ENCODE measurements at places on chromosomes 3 and 15. TPM values are rescaled to one million over a fixed set of nuclear protein-coding genes. Genes with fewer than 3 reads are reported as not detected.

Gene HDAC11
- 16.2 TPM for total RNA-seq

Gene LRRC2
- total RNA-seq: 1.8 TPM

Gene PIGZ
- total RNA-seq: 125 TPM

Gene VGLL3
- total RNA-seq: 5.5 TPM

Gene EPB42
- not detected for total RNA-seq

Gene STT3B
- 141 TPM for total RNA-seq

Gene GOLGA8T
- not detected for total RNA-seq

- H3K27ac ChIP-seq: peak overlapping the region; percentile 76
- no peaks in the 10 kb centered on the region for H3K27me3 ChIP-seq
- no peak overlapping the region for H3K4me3 ChIP-seq
- DNase-seq: peak; percentile 74
- no peaks in the 10 kb centered on the region for H3K36me3 ChIP-seq
- no peaks in the 10 kb centered on the region for H3K4me1 ChIP-seq
Observed at GRCh38 chr3:133506215-133506901, 67.1 kb upstream of the CDV3 start.

DNA sequence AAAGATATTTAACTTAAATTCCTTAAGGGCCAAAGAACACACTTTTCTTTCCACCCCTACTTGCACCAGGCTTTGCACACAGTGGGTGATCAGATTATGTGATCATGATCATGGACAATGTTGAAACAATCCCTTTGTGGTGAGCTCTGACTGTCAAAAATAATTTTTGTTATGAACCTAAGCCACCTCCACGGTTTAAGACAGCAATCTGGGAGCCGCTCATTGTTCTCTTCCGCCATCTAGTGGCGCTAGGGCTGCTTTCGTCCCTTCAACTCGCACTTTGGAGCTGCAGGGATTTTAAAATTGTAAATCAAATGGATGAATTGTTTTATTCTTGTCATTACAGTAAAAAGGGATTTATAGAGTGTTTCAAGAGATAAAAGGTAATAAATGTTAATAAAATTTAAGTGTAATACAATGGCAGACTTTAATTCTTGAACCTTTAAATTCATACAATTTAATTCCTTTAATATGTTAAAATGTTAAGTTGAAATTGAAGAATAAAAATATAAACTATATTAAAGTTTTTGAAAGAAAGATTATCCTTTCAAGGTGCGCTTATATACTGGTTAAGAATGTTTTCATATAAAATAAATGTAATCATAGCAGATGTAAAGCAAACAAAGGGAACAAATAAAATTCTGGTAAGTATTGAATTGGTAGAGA is 45.3 kb upstream of the ARL6 start:
- H3K4me3 ChIP-seq: no peak overlapping the region
- H3K27ac ChIP-seq: no peak overlapping the region
- H3K27me3 ChIP-seq: no peaks in the 10 kb centered on the region
- H3K4me1 ChIP-seq: no peaks in the 10 kb centered on the region
- no peaks in the 10 kb centered on the region for H3K36me3 ChIP-seq
- peak; percentile 90 for DNase-seq

DNA sequence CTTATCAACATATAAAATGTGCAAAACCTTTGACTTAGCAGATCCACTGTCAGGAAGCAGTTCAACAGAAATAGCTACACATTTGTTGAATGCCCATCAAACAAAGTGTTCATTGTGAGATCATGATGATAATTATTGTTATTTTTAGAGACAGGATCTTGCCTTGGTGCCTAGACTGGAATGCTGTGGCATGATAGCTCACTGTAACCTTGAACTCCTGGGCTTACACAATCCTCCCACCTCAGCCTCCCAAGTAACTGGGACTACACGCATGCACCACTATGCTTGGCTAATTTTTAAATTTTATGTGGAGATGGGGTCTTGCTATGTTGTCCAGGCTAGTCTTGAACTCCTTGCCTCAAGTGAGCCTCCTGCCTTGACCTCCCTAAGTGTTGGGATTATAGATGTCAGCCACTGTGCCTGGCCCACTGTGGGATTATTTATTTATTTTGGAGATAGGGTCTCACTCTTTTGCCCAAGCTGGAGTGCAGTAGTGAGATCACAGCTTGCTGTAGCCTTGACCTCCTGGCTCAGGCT is 8.8 kb downstream of the MAP2K5 start:
- H3K27me3 ChIP-seq: no peaks in the 10 kb centered on the region
- H3K27ac ChIP-seq: no peak overlapping the region
- H3K4me1 ChIP-seq: peaks cover 4% of the 10 kb centered on the region
- H3K4me3 ChIP-seq: no peak overlapping the region

GRCh38 chr3:36146404-36146803 is 233.9 kb upstream of the STAC start:
- H3K27ac ChIP-seq: no peak overlapping the region
- no peaks in the 10 kb centered on the region for H3K4me1 ChIP-seq
- H3K36me3 ChIP-seq: no peaks in the 10 kb centered on the region
- no peak overlapping the region for H3K4me3 ChIP-seq
- DNase-seq: no peak

GRCh38 chr3:8576841-8577571 is 67.6 kb downstream of the SSUH2 start:
- no peaks in the 10 kb centered on the region for H3K27me3 ChIP-seq
- no peak overlapping the region for H3K27ac ChIP-seq
- no peaks in the 10 kb centered on the region for H3K36me3 ChIP-seq
- no peaks in the 10 kb centered on the region for H3K4me1 ChIP-seq
- H3K4me3 ChIP-seq: no peak overlapping the region

GRCh38 chr3:18634461-18634860 is 209.3 kb upstream of the SATB1 start:
- H3K27me3 ChIP-seq: no peaks in the 10 kb centered on the region
- DNase-seq: no peak
- no peak overlapping the region for H3K4me3 ChIP-seq
- H3K27ac ChIP-seq: no peak overlapping the region

GRCh38 chr3:100463646-100464155 is 28.7 kb upstream of the TMEM45A start:
- H3K27ac ChIP-seq: no peak overlapping the region
- peaks cover 8% of the 10 kb centered on the region for H3K4me1 ChIP-seq
- no peaks in the 10 kb centered on the region for H3K27me3 ChIP-seq
- no peak for DNase-seq

DNA sequence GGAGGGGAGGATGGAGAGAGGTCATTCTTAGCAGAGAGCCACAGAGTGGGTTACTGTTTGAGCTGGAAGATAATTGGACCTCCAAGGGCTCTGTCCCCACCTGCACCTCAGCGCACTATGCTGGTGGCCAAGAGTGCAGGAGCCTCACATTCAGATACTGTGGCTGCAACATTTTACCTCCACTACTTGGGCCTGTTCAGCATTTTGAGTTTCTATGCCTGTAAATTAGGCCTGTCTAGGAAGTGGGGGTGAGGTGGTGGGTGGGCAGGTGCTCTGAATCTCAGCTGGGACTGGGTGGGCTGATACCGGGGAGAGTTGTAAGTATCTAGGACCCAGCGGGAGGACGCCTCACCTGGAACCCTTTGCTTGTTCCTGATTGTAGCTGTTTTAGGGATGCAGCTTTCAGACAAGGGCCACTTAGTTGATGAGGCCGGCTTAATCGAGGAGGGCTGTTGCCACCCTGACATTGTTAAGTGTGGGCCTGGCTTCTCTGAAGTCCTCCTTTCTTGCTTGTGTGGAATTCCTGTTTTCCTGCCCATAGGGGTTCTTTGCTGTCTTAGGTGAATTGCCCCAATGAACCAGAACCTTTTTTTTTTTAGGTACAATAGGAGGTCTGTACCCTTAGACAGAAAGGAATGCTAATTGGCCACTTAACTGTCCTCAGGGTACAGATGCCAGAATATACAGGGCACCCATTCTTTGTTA is 83.8 kb downstream of the SMAD3 start:
- H3K27ac ChIP-seq: peak overlapping the region; percentile 88
- H3K36me3 ChIP-seq: no peaks in the 10 kb centered on the region
- H3K4me1 ChIP-seq: peaks cover 83% of the 10 kb centered on the region
- no peaks in the 10 kb centered on the region for H3K27me3 ChIP-seq
- H3K4me3 ChIP-seq: no peak overlapping the region
- DNase-seq: no peak

DNA sequence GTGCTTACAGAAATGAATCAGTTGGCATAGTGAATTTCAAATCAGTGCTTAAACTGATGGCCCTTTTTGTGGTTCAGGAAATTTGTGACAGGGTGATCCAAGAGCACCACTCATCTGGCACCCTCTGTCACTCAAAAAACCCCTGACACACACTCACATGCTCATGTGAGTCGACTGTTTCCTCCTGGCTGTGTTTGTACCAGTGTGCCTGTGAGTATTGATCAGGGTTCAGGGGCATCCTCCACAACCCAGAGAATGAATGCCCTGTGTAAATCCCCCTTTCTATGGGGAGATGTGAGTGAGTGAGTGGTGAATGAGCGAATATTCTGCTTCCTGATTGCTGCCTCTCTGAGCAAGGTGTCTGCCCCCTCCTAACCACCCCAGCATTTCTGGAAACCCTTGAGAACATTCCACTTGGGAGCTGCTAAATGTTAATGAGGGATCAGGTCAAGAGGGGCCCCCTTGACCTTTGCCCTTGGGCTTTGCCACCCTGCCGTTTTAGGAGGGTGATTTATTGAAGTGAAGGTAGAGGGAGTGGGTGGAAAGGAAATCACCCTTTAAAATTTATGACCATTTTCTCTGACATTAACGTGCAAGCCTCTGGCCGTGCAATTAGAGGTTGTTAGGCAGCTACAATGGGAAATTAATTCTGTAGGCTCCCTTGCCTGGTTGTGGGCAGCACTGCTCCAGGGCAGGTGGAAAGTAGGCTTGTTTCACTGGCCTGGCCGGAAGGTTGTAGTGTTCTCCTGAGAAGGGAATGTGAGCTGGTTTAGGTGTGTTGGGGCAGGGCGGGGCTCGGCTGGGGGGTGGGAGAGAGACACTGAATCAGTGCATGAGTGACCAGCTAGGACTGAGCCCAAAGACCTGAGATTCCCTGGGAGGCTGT is 87.2 kb downstream of the SLCO3A1 start:
- H3K27me3 ChIP-seq: no peaks in the 10 kb centered on the region
- no peak overlapping the region for H3K4me3 ChIP-seq
- H3K4me1 ChIP-seq: peaks cover 42% of the 10 kb centered on the region

- DNase-seq: peak; percentile 43
- no peaks in the 10 kb centered on the region for H3K4me1 ChIP-seq
- no peak overlapping the region for H3K4me3 ChIP-seq
- no peaks in the 10 kb centered on the region for H3K27me3 ChIP-seq
Observed at GRCh38 chr3:97432914-97433313, 331.6 kb upstream of the ARL6 start.

GRCh38 chr15:76310475-76311099 is 682 bp downstream of the ETFA start:
- H3K27ac ChIP-seq: peak overlapping the region; percentile 88
- H3K27me3 ChIP-seq: no peaks in the 10 kb centered on the region
- no peaks in the 10 kb centered on the region for H3K36me3 ChIP-seq

GRCh38 chr15:71811752-71812735 is 1.7 kb downstream of the NR2E3 start:
- H3K4me1 ChIP-seq: no peaks in the 10 kb centered on the region
- H3K4me3 ChIP-seq: no peak overlapping the region
- H3K36me3 ChIP-seq: no peaks in the 10 kb centered on the region
- no peak overlapping the region for H3K27ac ChIP-seq
- no peak for DNase-seq

DNA sequence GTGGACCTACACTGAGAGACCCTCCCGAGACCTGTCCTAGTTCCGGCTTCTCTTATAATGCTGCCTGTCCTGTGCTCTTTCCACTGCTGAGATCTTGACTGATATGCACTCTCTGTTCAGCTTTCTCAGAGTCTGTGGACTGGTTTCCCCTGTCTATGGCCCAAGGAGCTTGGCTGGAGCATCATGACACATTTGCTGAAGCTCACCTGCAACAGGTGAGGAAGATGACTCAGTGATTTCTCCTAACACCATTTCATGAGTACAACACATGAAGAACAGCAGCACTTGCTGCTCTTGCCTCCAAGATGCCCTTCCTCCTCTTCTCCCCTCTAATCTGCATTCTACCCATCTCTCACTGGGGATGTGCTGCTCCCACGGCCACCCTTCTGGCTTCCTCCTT is 92.1 kb downstream of the DUT start:
- H3K27ac ChIP-seq: no peak overlapping the region
- DNase-seq: no peak
- no peak overlapping the region for H3K4me3 ChIP-seq
- no peaks in the 10 kb centered on the region for H3K27me3 ChIP-seq
- peaks cover 6% of the 10 kb centered on the region for H3K4me1 ChIP-seq

GRCh38 chr15:83111149-83111548 is 3.7 kb downstream of the TM6SF1 start:
- H3K36me3 ChIP-seq: peaks cover 3% of the 10 kb centered on the region
- peaks cover 35% of the 10 kb centered on the region for H3K4me1 ChIP-seq
- H3K4me3 ChIP-seq: no peak overlapping the region
- no peak overlapping the region for H3K27ac ChIP-seq
- no peak for DNase-seq
- peaks cover 25% of the 10 kb centered on the region for H3K27me3 ChIP-seq

- H3K36me3 ChIP-seq: no peaks in the 10 kb centered on the region
- no peaks in the 10 kb centered on the region for H3K27me3 ChIP-seq
- H3K4me1 ChIP-seq: no peaks in the 10 kb centered on the region
- DNase-seq: no peak
Observed at GRCh38 chr15:56356616-56357015, 8.6 kb upstream of the TEX9 start.

DNA sequence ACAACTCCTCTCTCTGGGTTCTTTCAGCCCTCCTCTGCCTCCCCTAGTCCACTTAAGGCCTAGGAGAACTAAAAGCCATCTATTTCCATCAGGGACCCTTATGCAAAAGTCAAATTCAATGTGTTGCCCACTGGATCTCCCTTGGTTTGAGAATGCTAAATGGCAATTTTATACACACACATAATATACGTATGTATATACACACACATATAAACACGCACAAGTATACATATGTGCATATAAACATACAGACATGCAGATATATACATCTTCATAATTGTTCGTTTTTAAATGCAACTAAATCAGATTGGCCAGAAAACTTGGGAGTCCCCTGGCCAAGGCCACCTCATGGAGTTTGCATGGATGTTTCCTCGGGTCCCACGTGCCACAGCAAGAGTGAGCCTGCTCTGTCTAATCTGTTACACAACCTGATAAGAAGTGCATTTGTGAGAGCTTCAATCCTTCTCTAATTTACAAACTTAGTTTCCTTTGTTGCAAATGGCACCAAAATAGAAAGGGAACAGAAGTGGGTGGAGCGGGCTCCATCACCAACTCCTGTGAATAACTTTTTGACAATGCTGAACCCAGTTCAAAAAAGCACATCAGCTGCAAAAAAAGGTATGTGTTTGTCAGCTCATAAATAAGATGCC is 84.2 kb downstream of the FOXP1 start:
- H3K4me1 ChIP-seq: peaks cover 8% of the 10 kb centered on the region
- DNase-seq: no peak
- no peak overlapping the region for H3K4me3 ChIP-seq
- no peak overlapping the region for H3K27ac ChIP-seq
- H3K27me3 ChIP-seq: no peaks in the 10 kb centered on the region

GRCh38 chr3:35601959-35602358 is 37.4 kb upstream of the ARPP21 start:
- no peaks in the 10 kb centered on the region for H3K4me1 ChIP-seq
- H3K4me3 ChIP-seq: no peak overlapping the region
- H3K36me3 ChIP-seq: no peaks in the 10 kb centered on the region
- no peak overlapping the region for H3K27ac ChIP-seq
- no peaks in the 10 kb centered on the region for H3K27me3 ChIP-seq
- DNase-seq: no peak

GRCh38 chr15:69093127-69093526 is 67.3 kb upstream of the GLCE start:
- H3K27ac ChIP-seq: no peak overlapping the region
- no peaks in the 10 kb centered on the region for H3K36me3 ChIP-seq
- no peak overlapping the region for H3K4me3 ChIP-seq
- peak; percentile 39 for DNase-seq

GRCh38 chr3:40790746-40791145 is 266.0 kb downstream of the ZNF621 start:
- H3K36me3 ChIP-seq: no peaks in the 10 kb centered on the region
- no peaks in the 10 kb centered on the region for H3K27me3 ChIP-seq
- no peak overlapping the region for H3K4me3 ChIP-seq
- DNase-seq: no peak
- no peak overlapping the region for H3K27ac ChIP-seq
- no peaks in the 10 kb centered on the region for H3K4me1 ChIP-seq
